NCI-H82 (cell line): ENCODE measurements at places on chromosomes 3 and 15.

- no peak for DNase-seq
Measured at GRCh38 chr3:160205606-160206005, 19.6 kb upstream of the C3orf80 start.

DNA sequence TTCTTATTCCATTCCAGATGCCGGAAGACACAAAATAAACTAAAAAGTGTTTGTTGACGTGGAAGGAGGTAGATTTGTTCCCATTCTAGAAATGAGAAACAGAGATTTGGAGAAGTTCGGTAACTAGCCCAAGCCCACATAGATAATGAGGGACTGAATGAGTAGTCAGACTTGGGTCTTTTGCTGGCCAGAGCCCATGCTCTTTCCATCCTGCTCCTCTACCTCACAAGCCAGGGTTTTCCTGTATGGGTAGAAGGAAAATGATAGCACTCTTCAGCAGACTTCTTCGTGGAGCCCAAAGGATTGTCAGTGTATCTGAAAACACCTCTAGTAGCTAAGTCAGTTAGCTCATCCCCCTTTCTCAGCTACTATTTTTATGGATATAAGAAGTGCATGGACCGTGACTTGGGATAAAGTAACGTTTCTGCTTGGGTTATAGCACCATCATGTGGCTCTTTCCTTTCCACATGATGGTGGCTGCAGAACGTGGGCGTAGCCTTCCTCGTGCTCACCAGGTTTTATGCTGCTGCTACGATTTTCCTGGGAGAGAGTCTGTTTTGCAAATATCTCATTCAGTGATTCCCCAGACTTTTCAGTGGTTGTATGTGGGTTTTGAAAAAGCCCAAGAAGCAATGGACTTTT lies 84.6 kb downstream of the DGKG start:
- peak; percentile 65 for DNase-seq

GRCh38 chr3:131228522-131228921 lies 153.1 kb upstream of the NUDT16 start:
- DNase-seq, result no peak

GRCh38 chr3:71893122-71893521 lies 108.2 kb upstream of the PROK2 start:
- no peak for DNase-seq
